ENCODE measurements at places on chromosomes 12 and 14. TPM values are rescaled to one million over a fixed set of nuclear protein-coding genes. Genes with fewer than 3 reads are reported as not detected.

Gene ACSS3
- total RNA-seq, result not detected

DNA sequence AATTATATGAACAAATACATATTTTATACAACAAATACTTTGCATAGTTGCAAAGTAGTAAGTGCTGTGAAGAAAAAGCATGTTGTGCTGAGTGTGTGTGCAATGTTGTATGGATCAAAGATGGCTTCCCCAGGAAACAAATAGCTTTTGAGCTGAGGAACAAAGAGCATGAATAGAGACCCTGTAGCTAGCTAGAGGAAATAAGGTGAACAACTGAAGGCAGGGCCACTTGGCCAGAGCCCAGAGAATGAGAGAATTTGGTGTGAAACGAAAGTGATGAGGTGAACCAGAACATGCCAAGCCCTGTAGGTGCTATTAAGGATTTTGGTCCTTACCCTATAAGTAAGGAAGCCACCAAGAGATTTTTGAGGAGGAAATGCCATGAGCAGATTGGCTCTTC lies 17.1 kb downstream of the DYRK2 start:
- no peak for DNase-seq
- no peaks in the 10 kb centered on the region for H3K27me3 ChIP-seq
- H3K4me1 ChIP-seq, result peaks cover 61% of the 10 kb centered on the region
- no peak overlapping the region for H3K27ac ChIP-seq

DNA sequence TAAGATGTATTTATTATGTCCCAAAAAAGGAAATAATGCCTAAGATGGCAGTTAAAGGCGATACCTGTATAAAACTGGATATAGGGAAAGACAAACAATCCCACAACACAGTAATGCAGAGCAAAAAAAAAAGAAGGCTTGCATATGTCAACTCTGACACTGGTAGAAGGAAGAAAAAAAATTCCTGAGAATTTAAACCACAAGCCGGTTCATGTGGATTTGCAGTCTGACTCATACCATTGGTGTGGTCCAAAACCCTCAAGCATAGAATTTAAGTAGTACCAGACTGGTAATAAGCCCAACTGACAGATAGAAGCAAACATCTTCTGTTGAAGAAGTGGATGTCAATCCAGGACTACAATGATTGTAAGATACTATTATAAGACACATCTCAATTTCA lies 7.2 kb downstream of the DNAI7 start:
- no peak for DNase-seq
- no peak overlapping the region for H3K4me3 ChIP-seq
- H3K4me1 ChIP-seq, result peaks cover 17% of the 10 kb centered on the region
- no peaks in the 10 kb centered on the region for H3K36me3 ChIP-seq
- H3K27ac ChIP-seq, result no peak overlapping the region

DNA sequence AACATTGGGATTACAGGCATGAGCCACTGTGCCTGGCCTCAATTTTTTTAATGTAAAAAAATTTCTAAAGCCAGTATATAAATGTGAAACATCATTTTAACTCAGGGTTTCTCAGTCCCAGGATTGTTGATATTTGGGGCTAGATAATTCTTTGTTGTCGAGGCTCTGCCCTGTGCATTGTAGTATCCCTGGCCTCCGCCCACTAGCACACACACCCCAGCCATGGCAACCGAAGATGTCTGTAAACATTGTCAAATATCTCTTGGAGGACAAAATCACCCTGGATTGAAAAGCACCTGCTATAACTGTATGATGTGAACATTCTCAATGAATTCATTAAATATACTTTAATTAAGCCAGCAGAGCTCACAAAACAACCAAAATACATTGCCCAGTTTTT lies 8.4 kb upstream of the CIT start:
- no peak overlapping the region for H3K4me3 ChIP-seq
- no peaks in the 10 kb centered on the region for H3K4me1 ChIP-seq
- no peaks in the 10 kb centered on the region for H3K36me3 ChIP-seq
- H3K27ac ChIP-seq, result no peak overlapping the region
- DNase-seq, result no peak

GRCh38 chr14:25485381-25485780 lies 435.4 kb upstream of the STXBP6 start:
- no peak for DNase-seq
- H3K4me3 ChIP-seq, result no peak overlapping the region
- no peaks in the 10 kb centered on the region for H3K36me3 ChIP-seq
- H3K4me1 ChIP-seq, result no peaks in the 10 kb centered on the region
- H3K27ac ChIP-seq, result no peak overlapping the region

- no peaks in the 10 kb centered on the region for H3K36me3 ChIP-seq
- DNase-seq, result no peak
- no peak overlapping the region for H3K27ac ChIP-seq
- H3K27me3 ChIP-seq, result peaks cover 13% of the 10 kb centered on the region
- no peak overlapping the region for H3K4me3 ChIP-seq
These were observed 185.5 kb upstream of the FAR2 start for GRCh38 chr12:28963554-28963953.

Gene FAM181A
- total RNA-seq, result not detected

DNA sequence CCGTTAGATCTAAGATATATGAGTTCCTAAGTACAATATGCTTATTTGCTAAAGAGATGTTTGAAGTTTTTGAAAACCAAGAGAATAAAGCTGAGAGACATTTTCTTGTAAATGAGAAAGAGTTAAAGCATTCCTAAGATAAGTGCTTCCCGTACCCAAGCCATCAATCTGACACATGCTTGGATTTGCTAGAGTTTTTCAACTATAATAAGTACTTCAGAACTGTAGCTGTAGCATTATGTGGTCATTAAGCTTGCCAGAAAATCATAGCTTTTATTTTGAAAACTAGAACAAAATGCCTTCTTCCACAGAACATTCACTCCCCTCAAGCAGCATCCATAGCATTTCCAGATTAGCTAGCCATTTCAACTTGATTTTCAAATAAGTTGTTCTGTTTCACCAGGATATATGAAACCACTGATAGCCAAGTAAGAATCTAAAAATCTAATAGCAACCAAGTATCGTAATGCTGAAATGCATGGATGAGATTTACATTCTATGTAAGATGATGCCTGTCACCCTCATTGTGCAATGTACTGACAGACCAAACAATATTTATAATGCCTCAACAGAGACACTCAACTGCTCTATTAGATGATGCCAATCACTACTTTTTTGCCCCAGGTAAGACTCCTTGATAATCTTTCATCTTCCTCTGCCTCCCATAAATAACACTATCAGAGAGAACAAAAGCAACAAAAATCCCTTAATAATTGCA lies 8.0 kb downstream of the SNW1 start:
- no peak overlapping the region for H3K4me3 ChIP-seq
- H3K4me1 ChIP-seq, result peaks cover 35% of the 10 kb centered on the region
- no peaks in the 10 kb centered on the region for H3K27me3 ChIP-seq
- peak overlapping the region; percentile 14 for H3K27ac ChIP-seq

GRCh38 chr14:54637270-54638134 lies 70.6 kb downstream of the SAMD4A start:
- no peaks in the 10 kb centered on the region for H3K27me3 ChIP-seq
- H3K4me1 ChIP-seq, result no peaks in the 10 kb centered on the region
- no peak overlapping the region for H3K4me3 ChIP-seq
- DNase-seq, result no peak
- no peak overlapping the region for H3K27ac ChIP-seq

- no peak overlapping the region for H3K27ac ChIP-seq
- H3K4me3 ChIP-seq, result peak overlapping the region; percentile 55
- DNase-seq, result peak; percentile 34
- no peaks in the 10 kb centered on the region for H3K36me3 ChIP-seq
- peaks cover 24% of the 10 kb centered on the region for H3K4me1 ChIP-seq
These were observed 1.1 kb upstream of the NFATC4 start for GRCh38 chr14:24366721-24367513.

GRCh38 chr12:100279607-100280244 lies 12.7 kb downstream of the SCYL2 start:
- H3K27ac ChIP-seq, result no peak overlapping the region
- DNase-seq, result no peak
- no peak overlapping the region for H3K4me3 ChIP-seq
- peaks cover 12% of the 10 kb centered on the region for H3K36me3 ChIP-seq
- H3K27me3 ChIP-seq, result no peaks in the 10 kb centered on the region

GRCh38 chr14:44010595-44010994 lies 496.5 kb downstream of the FSCB start:
- no peaks in the 10 kb centered on the region for H3K4me1 ChIP-seq
- H3K27me3 ChIP-seq, result no peaks in the 10 kb centered on the region
- H3K4me3 ChIP-seq, result no peak overlapping the region
- DNase-seq, result no peak
- H3K27ac ChIP-seq, result no peak overlapping the region
- no peaks in the 10 kb centered on the region for H3K36me3 ChIP-seq

- H3K36me3 ChIP-seq, result no peaks in the 10 kb centered on the region
- no peak overlapping the region for H3K4me3 ChIP-seq
- no peaks in the 10 kb centered on the region for H3K4me1 ChIP-seq
These were observed 26.2 kb downstream of the KITLG start for GRCh38 chr12:88553941-88554658.

Gene RGS6
- total RNA-seq, result 0.19 TPM

Gene SALL2
- total RNA-seq, result 4.8 TPM

DNA sequence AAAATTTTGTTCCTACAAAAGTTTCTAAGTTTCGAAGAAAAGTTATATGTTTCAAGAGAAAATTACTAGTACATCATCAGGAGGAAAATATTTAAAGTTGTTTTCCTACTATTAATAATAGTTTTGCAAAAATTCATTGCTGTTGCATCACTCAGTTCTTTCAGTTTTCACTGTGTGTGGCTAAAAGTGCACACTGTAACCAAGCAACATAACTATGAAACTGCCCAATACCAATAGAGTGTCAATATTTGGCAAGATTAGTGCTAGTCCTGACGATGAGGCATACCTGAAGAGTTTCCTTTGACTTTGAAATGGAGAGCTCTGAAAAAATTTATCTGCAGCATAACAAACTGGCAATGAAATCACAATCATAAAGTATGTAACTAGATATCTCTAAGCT lies 194.3 kb downstream of the CPNE8 start:
- no peak for DNase-seq
- no peak overlapping the region for H3K27ac ChIP-seq
- H3K27me3 ChIP-seq, result no peaks in the 10 kb centered on the region
- H3K4me3 ChIP-seq, result no peak overlapping the region
- H3K4me1 ChIP-seq, result no peaks in the 10 kb centered on the region
- peaks cover 1% of the 10 kb centered on the region for H3K36me3 ChIP-seq

DNA sequence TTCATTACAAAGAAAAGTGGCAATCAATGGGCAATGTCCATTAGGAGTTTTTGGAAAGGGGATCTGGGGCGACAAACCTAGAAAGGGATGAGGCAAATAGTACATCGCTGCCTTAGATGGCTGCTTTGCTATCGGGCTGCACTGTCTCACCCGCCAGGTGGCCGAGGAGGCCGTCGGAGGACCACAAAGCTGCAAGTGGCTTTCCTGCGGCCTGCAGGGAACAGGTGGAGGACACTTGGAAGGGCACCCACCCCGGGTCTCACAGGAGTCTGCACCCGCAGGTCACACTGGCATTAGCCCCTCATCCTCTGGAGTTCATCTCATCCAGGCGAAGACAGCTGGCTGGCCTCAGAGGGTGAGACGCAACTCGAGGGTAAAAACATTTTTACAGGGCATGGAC lies 1392.5 kb downstream of the AACS start:
- peaks cover 1% of the 10 kb centered on the region for H3K27me3 ChIP-seq
- no peak for DNase-seq
- H3K36me3 ChIP-seq, result no peaks in the 10 kb centered on the region
- H3K4me3 ChIP-seq, result no peak overlapping the region

Gene SLC10A1
- total RNA-seq, result not detected

Data from activated CD4-positive, alpha-beta memory T cell treated with anti-CD3 and anti-CD28 coated beads for 36 hours (primary cell).